Hematopoietic multipotent progenitor cell (in vitro differentiated cells): ENCODE measurements at places on chromosomes 4 and X.

DNA sequence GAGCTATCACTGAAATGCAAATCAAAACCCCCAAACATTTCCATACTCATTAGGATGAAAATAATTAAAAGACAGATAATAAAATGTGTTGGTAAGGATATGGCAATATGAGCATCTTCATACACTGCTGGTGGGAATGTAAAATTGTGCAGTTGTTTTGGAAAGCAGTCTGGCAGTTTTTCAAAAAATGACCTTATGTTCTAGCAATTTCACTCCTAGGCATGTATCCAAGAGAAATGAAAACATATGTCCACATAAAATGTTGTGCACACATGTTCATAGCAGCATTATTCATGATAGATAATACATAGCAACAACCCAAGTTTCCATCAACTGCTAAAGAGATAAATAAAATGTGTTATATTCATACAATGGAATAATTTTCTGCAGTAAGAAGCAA is 14.8 kb upstream of the GPRASP2 start:
- no peak for DNase-seq

GRCh38 chr4:159212675-159213293 is 109.9 kb downstream of the RAPGEF2 start:
- no peak for DNase-seq

- no peak for DNase-seq
Observed at GRCh38 chrX:52261125-52261462, 76.4 kb downstream of the MAGED4 start.

DNA sequence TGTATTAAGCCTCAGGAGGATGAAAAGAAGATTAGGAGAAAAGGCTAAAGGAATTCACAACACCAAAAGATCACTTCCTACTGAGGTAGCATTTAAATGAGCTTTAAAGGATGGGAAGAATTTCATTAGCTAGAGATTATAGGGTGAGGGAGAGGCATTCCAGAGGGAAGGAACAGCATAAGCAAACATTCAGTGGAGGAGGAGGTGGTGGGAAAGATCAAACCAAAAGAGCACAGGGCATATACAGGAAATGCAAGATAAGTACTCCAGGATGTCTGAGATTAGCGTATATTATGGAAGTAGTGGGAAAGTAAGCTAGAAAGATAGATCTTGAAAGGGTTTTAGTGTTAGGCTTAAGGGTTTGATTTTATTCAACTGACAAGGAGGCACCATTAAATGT is 84.8 kb downstream of the COL4A6 start:
- DNase-seq, result no peak

GRCh38 chr4:114343015-114343414 is 255.6 kb upstream of the UGT8 start:
- no peak for DNase-seq

GRCh38 chr4:183596067-183596757 is 62.8 kb downstream of the RWDD4 start:
- no peak for DNase-seq

DNA sequence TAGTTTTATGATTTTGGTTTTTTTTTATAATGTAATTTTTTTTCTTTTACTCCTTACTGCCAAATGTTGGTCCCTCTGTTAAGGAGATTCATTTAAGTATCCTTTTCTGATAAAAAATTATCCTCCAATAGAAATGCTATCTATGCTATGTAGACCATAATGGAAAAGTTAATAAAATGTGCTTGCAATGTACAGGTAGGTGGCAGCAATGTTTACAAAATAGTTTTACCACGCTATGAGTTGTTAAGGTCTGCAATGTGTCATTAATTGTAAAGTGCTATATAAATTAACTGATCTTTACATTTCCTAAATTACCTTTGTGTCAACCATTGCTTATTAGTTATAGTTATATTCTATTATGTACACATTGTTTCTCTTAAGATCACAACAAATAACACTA is 3.8 kb upstream of the CENPC start:
- peak; percentile 74 for DNase-seq

- peak; percentile 46 for DNase-seq
Observed at GRCh38 chr4:71445811-71446210, 107.0 kb downstream of the SLC4A4 start.

- DNase-seq, result no peak
Observed at GRCh38 chr4:184395451-184395917, 78.9 kb downstream of the IRF2 start.

GRCh38 chrX:20352935-20353336 is 86.2 kb upstream of the RPS6KA3 start:
- no peak for DNase-seq

GRCh38 chrX:114800719-114801118 is 216.7 kb downstream of the IL13RA2 start:
- DNase-seq, result no peak

DNA sequence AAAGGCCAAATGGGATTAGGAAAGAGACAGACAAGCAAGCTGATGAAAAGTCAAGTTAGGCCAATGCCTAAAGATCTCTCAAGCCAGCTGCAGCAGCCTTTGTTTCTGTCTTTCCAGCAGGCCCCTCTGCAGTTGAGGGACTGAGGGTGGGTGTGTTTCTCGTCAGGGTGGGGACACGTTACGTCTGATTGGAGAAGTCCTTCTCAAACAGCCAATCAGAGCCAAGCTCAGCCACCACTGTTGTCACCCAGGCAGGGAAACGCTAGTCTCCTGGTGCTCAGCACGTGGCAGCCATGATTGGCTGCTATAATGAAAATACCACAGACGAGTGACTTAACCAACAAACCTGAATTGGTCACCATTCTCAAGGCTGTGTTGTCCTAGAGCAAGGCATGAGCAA is 177.1 kb upstream of the LCORL start:
- DNase-seq, result no peak

DNA sequence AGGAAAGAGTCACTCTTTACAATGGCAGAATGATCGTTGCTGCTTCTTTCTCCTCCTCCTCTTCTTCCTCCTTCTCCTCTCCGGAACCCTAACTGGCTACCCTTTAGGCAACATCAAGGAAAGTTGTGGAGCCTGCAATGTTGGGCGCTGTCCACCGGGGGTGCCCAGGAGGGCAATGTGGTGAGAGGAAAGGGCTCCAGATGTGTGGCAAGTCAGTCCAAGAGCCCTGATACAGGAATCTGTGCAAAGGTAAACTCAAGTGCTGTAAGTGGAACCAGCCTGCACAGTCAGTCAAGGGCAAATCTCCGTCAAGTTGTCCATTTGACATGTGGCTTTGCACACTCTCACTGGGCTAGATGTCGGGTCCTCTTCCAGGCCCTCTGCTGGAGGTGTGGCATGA is 2.8 kb downstream of the RTL5 start:
- no peak for DNase-seq
